ENCODE measurements at places on chromosomes 2 and 18.

- no peak overlapping the region for H3K27ac ChIP-seq
- H3K4me3 ChIP-seq, result no peak overlapping the region
- H3K36me3 ChIP-seq, result no peaks in the 10 kb centered on the region
- H3K27me3 ChIP-seq, result no peaks in the 10 kb centered on the region
- H3K4me1 ChIP-seq, result no peaks in the 10 kb centered on the region
Observed at GRCh38 chr2:47611771-47612170, 171.2 kb upstream of the MSH6 start.

GRCh38 chr2:200188876-200189275, 117.6 kb upstream of the SPATS2L start:
- H3K4me1 ChIP-seq, result no peaks in the 10 kb centered on the region
- H3K27ac ChIP-seq, result no peak overlapping the region
- no peak for DNase-seq
- peaks cover 11% of the 10 kb centered on the region for H3K27me3 ChIP-seq
- H3K4me3 ChIP-seq, result no peak overlapping the region

- DNase-seq, result no peak
- peak overlapping the region; percentile 94 for H3K27ac ChIP-seq
- peak overlapping the region; percentile 98 for H3K4me3 ChIP-seq
- H3K36me3 ChIP-seq, result no peaks in the 10 kb centered on the region
- no peaks in the 10 kb centered on the region for H3K27me3 ChIP-seq
Observed at GRCh38 chr2:9554921-9555296, 721 bp downstream of the ADAM17 start.

- peaks cover 45% of the 10 kb centered on the region for H3K27me3 ChIP-seq
- no peak overlapping the region for H3K27ac ChIP-seq
- no peaks in the 10 kb centered on the region for H3K36me3 ChIP-seq
- peaks cover 11% of the 10 kb centered on the region for H3K4me1 ChIP-seq
- H3K4me3 ChIP-seq, result no peak overlapping the region
Observed at GRCh38 chr2:453132-453531, 165.2 kb upstream of the ALKAL2 start.

DNA sequence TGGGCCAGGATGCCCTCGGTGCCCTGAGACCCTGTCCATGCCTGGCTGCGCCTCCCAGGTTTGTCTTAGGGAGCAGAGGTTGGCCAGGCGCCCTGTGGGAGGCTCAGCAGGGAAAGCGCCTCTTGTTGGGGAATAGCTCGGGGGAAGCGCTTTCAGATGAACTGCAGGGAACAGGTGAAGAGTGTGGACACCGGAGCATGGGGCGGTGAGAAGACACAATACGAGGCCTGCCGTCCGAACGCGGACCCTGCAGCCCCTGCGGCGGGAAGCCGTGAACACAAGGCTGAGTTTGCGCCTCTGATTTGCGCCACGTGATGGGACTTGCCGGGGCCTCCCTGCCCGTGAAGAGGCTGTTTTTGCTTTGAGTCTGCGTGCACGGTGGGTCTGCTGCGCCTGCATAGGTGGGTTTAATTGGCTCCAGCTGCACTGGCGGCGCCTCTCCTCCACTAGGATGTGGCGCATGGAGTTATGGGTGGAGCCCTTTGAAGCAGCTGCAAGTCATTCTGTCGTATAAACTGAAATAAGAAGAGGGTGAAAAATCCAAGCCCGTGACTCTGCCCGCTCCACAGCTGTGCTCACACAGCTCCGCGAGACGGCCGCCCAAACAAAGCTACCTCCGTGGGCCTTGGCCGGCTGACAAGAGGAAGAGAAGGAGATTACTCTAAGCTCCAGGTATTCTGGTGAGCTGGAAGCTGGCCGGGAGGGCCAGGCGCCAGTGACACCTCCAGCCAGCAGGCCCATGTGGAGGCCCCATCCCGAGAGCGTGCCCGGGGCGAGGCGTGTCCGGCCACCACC, 103.5 kb upstream of the CTDP1 start:
- H3K27ac ChIP-seq, result no peak overlapping the region
- no peaks in the 10 kb centered on the region for H3K36me3 ChIP-seq

DNA sequence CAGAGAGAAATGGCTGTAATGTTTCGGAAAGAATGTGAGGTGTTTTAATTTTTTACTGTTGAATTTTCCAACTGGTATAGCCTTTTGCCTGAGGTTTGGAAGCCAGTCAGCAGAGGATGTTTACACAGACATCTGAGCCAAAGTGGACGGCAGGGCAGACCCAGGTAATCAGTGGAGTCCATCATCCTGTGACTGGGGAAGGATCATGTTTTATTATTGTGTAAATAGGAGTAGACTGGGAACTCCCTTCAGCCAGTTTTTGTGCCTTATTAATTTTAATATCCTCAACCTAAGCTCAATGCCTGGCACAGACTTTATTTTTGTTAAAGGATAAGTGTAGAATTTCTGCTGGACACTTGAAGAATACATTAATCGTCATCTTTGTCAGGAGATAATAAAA, 142.0 kb upstream of the GAREM1 start:
- H3K4me3 ChIP-seq, result no peak overlapping the region
- peaks cover 6% of the 10 kb centered on the region for H3K27me3 ChIP-seq
- H3K4me1 ChIP-seq, result no peaks in the 10 kb centered on the region
- no peak for DNase-seq

DNA sequence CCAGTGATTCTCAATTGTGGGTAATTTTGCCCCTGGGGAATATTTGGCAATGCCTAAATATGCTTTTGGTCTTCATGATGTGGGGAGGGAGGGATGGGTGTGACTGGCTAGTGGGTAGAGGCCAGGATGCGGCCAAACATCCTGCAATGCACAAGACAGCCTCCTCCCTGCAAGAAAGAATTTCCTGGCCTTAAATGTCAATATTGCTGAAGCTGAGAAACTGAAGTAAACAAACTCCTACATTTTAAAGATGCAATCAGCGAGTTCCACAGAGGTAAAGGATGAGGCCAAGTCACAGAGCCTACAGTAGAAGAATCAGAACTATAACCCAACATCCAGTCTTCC, 272.9 kb upstream of the EPHA4 start:
- H3K27me3 ChIP-seq, result no peaks in the 10 kb centered on the region
- no peak for DNase-seq
- H3K36me3 ChIP-seq, result no peaks in the 10 kb centered on the region
- no peak overlapping the region for H3K4me3 ChIP-seq
- H3K4me1 ChIP-seq, result no peaks in the 10 kb centered on the region

Data from naive thymus-derived CD8-positive, alpha-beta T cell (primary cell).